ENCODE measurements at places on chromosomes 1 and 21. TPM values are rescaled to one million over a fixed set of nuclear protein-coding genes. Genes with fewer than 3 reads are reported as not detected.

Gene NOC2L
- 37.7 TPM for polyA plus RNA-seq

Gene B4GALT2
- 50.9 TPM for polyA plus RNA-seq

Gene SEC22B
- polyA plus RNA-seq = 32.1 TPM

Gene KRTAP11-1
- not detected for polyA plus RNA-seq

Gene NHLH1
- polyA plus RNA-seq = 0.55 TPM

Gene LORICRIN
- polyA plus RNA-seq = not detected

Gene TSTD1
- 25.8 TPM for polyA plus RNA-seq

Gene FCRL5
- polyA plus RNA-seq = 0.09 TPM

Gene AKNAD1
- 1.9 TPM for polyA plus RNA-seq

Gene GSTM5
- polyA plus RNA-seq = 7.3 TPM

Gene CFHR2
- polyA plus RNA-seq = not detected

GRCh38 chr1:152440635-152441471, 26.8 kb upstream of the CRNN start:
- peak; percentile 34 for DNase-seq

- no peak for DNase-seq
Observed at GRCh38 chr1:208108213-208108608, 136.0 kb downstream of the PLXNA2 start.

DNA sequence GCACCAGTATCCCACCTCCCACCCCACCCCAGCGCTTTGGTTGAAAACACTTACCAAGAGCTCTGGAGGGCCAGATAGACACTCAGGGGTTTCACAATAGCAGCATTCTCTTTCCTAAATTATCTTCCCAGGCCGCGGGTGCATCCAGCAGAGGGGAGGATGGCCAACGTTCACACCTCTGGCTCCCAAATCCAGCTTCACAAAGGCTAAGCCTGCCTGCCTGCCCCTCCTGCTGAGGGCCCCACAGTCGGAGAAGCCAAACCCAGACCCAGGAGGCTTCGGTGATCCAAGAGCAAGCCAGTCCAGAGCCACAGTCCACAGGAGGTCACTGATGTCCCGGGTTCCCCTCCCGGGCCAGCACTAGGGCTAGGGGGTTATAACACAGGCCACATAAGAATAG, 231.9 kb downstream of the TRABD2B start:
- no peak for DNase-seq

GRCh38 chr1:61157468-61157987, 75.2 kb downstream of the NFIA start:
- DNase-seq = peak; percentile 74

- no peak for DNase-seq
Observed at GRCh38 chr1:30778979-30779293, 21.4 kb upstream of the LAPTM5 start.

- peak; percentile 34 for DNase-seq
Observed at GRCh38 chr1:63643926-63644325, 50.7 kb downstream of the PGM1 start.

- DNase-seq = no peak
Observed at GRCh38 chr1:45640293-45640692, 16.4 kb upstream of the CCDC17 start.

- DNase-seq = no peak
Observed at GRCh38 chr1:109269212-109269980, 13.5 kb downstream of the PSRC1 start.

DNA sequence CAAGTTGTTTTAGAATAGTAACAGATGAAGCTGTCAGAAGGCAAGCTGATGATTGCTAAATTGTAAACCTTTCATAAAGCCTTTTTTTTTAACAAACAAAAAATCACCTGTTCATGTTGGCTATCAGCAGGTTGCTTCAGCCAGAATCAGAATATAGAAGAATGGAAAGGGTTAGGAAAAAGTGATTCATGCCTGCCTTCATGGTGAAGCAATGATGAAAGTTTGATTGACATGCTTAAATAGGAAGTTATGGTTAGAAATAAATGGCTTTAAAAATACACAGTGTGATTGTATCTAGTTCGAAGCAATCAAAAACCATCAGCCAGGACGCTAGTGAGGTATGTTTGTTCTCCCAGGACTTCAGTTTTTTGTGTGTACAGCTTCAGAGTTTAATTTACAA, 37.9 kb downstream of the GABPA start:
- no peak for DNase-seq

DNA sequence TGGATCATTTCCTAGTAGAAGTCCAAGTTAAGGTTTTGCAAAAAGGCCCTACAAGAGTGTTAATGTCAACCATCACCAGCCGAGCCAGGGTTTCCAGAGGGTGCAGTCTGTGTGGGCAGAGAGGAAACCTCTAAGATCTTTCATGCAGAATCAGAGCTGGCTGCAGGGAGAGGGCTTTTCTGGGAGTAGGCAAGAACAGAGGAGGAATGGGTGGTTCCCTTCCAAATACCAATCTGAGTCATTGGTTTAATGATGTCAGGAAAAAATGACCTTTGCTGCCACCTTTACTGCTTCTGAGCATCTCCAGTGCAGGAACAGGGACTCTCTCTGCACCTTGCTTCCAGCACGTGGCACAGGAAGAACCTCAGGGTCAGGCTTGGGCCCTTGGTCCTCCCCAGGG, 73.8 kb downstream of the TNR start:
- no peak for DNase-seq

- no peak for DNase-seq
Observed at GRCh38 chr1:64516301-64516700, 46.4 kb downstream of the CACHD1 start.

DNA sequence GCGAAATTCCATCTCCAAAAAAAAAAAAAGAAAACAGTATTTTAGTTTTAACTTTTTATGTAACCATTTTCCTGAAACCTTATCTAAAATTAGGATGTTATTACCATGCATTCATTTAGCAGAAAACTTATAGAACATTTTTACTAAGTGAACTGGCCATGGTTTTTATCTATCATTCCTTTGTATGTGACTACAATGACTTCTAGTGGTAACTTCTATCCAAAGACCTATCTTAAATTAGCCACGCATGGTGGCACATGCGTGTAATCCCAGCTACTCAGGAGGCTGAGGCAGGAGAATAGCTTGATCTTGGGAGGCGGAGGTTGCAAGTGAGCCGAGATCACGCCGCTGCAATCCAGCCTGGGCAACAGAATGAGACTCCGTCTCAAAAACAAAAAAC, 11.4 kb downstream of the GGPS1 start:
- DNase-seq = no peak

GRCh38 chr1:96515925-96516324, 205.7 kb upstream of the PTBP2 start:
- no peak for DNase-seq

DNA sequence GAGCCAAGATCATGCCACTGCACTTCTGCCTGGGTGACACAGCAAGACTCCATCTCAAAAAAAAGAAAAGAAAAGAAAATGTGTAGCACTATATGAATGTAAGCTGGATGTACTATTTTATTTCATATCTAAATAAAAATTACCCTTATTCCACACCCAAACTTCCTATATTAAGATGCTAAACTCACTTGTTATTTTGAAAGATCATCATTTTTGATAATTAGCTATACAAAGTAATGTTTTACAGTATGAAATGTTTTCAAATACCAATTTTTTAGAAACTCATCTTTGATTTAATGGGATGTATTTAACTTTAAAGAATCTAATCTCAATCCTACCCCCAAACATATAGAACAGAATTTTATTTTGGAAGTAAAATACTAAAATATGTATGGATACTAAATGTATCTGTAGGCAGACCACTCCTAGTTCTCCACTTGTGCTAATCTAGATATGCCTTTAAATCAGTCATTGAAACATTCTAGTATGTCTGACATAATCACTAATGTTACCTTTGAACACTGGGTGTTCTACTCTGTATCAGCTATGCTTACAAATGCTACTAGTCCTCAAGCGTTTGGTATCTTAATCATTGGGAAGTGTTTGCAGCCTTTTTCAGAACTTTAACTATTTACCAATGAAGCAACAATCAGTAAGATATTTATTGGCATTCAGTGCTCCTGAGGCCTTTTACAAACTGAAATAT, 12.9 kb downstream of the MIER1 start:
- no peak for DNase-seq

- DNase-seq = no peak
Observed at GRCh38 chr1:165080253-165080896, 276.1 kb downstream of the LMX1A start.

- no peak for DNase-seq
Observed at GRCh38 chr1:203898458-203899352, 37.3 kb downstream of the SNRPE start.

GRCh38 chr1:61463220-61463619, 261.7 kb downstream of the TM2D1 start:
- DNase-seq = no peak

- no peak for DNase-seq
Observed at GRCh38 chr1:157007306-157007705, 38.2 kb downstream of the ARHGEF11 start.

DNA sequence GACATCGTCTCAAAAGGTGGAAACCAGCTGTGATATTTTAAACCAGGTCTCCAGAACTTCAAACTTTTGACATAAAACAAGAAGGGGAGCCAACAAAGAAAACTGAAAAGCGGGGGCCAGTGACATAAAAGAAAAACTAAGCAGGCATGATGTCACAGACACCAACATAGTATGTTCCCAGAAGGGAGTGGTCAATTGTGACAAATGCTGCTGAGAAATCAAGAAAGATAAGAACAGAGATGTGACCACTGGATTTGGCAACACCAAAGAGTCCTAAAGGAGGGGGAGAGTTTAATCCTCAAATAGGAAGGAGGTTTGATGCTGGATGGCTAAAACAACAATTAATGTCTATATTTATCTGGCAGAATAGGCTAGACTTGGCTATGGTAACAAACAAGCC, 2.3 kb upstream of the RNF19B start:
- DNase-seq = no peak

DNA sequence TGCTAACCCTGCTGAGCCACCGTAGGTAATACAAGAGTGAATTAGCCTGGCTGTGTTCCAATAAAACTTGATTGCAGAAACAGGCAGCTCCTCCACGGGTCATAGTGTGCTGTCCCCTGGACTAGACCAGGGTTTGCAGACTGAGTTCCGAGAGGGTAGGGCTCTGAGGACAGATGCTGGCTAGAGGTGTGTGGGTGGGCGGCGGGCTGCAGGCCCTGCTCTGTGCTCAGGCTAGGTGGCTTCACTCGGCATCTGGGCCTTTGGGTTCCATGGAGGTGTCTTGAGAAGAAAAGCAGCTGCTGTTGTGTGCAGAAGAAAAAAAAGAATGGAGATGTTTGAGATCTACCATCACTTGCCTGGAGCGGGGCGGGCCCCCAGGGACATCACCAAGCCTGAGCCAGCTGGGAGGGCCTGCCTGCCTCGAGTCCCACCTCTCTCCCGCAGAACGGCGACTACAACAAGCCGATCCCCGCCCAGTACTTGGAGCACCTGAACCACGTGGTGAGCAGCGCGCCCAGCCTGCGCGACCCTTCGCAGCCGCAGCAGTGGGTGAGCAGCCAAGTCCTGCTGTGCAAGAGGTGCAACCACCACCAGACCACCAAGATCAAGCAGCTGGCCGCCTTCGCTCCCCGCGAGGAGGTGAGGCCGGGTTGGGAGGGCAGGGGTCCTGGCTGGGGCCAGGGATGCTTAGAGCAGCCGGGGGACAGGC, 7.9 kb downstream of the TMEM201 start:
- DNase-seq = peak; percentile 38

DNA sequence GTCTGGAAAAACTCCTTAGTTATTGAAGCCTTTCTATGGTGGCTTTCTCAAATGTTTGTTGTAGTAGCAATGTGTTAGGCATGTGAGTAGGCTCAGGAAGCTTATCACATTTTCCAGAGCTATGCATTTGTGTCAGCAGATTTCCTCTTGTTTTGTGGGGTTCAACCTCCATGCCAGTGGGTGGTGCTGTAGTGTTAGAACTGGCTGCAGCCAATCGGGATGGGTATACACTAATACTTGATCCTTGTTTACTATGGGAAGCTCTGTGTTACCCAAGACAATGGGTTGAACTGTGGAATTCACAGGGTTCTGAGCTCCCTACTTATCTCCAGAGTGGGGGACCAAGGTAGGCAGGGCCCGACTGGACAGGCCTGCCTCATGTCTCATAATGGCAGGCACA, 348.5 kb upstream of the ADAMTS5 start:
- DNase-seq = no peak

GRCh38 chr1:204941421-204942338, 71.0 kb downstream of the NFASC start:
- DNase-seq = peak; percentile 41

GRCh38 chr1:119364640-119365039, 3.9 kb upstream of the HAO2 start:
- DNase-seq = no peak

DNA sequence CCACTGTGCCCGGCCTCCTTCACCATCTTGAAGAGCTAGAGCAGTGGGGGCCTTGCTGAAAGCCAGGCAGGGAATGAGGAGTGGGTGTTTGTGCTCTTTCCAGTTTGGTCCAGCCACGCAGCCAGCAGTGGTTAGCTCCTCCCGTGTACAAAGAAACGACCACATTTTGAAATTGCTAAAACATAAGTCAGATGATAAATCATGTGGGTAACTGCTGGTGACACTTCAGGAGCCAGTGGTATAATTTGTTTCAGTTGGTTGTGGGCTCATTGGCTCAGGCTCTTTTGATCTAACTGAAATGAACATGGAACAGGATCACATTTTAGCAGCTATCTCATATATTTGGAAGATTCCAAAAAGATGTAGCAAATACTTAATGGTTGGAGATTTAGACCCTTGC, 87.6 kb downstream of the MTR start:
- DNase-seq = no peak

DNA sequence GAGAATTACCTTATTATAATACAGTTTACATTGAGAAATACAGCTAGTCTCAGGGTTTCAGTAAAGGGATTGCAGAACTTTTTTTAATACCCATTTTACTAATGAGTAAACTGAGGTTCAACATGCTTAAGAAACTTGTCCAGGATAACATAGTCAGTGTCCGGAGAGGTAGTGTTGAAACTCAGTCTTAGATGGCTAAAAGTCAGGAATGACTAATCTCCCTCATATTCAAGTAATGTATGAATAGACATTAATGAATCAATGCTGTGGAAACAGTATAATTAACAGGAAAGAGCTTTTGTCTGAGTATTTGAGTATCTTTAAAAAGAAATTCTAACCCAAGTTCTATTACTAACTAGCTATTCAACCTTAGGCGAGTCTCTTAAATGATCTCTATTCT, 397.6 kb downstream of the PLA2G4A start:
- DNase-seq = no peak

DNA sequence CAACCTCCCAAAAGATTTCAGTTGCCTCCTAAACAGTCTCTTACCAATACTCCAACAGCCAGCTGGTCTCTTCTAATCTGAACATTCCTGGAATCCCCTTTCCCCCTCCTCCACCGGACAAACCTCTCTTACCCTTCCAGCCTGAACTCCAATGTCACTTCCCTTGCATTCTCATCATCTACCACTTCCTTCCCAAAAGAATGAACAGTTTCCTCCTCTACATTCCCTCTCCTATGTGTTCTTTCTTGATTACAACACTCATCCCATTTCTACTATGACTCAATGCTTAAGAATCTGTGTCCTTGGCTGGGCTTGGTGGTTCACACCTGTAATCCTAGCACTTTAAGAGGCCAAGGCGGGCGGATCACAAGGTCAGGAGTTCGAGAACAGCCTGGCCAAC, 417.1 kb downstream of the SETD4 start:
- DNase-seq = peak; percentile 35

GRCh38 chr1:203627851-203628200, 1.2 kb downstream of the ATP2B4 start:
- peak; percentile 55 for DNase-seq

Data from muscle of back (tissue), 13 donors.